Naive thymus-derived CD8-positive, alpha-beta T cell (primary cell): ENCODE measurements at places on chromosomes 3 and 15.

DNA sequence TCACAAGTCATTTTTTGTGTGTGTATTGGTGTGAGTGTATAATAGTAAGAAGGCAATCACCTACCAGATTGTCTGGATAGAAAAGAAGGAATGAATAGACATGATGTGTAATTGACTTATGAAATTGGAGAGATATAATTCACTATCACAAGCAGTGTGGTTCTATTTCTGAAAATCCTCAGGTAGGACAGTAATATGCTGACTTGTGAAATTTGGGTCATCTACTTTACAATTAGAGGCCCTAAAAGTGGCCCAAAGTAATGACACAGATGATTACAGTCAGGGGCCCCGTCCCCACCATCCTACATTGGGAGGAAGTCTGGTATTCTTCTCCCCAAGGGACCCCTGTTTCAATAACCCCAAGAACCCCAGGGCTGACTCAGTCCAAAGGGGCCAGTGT is 73.6 kb upstream of the SELENOK start:
- H3K27ac ChIP-seq, result no peak overlapping the region
- DNase-seq, result no peak
- peaks cover 12% of the 10 kb centered on the region for H3K27me3 ChIP-seq
- H3K4me3 ChIP-seq, result no peak overlapping the region
- H3K4me1 ChIP-seq, result no peaks in the 10 kb centered on the region

DNA sequence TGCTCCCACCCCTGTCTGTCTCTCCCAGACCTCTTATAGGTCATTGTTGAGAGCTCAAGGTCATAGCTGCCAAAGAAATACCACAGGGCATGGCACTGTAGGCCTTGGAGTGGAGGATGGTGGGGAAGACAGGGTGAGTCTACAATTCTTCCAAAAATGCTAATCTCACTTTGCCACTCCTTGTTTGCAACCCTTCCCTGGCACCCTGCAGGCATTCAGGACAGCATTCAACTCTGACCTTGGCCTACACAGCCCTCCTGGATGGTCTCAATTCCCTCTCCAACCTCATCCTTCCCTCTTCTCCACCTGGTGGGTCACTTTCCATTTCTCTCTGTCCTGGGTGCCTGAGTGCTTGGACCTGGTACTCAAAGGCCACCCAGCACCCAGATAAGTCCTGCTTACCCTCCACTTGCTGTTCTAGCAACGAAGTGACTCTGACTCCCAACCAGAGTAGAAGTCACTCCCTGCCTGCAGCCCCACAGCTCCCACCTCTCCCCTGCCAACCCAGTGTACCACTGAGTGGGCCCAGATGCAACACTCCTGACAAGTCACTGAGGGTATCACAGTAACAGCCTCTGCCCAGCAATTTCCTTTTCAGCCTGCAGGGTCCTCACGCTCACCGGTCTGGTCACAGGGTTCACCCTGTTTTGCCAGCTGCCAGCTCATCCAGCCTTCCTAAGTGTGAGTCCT is 36.6 kb downstream of the AMOTL2 start:
- H3K27me3 ChIP-seq, result no peaks in the 10 kb centered on the region
- no peak for DNase-seq
- no peak overlapping the region for H3K4me3 ChIP-seq
- H3K36me3 ChIP-seq, result no peaks in the 10 kb centered on the region
- H3K4me1 ChIP-seq, result no peaks in the 10 kb centered on the region

GRCh38 chr3:54206874-54207273 is 84.5 kb downstream of the CACNA2D3 start:
- H3K27me3 ChIP-seq, result peaks cover 3% of the 10 kb centered on the region
- no peak overlapping the region for H3K27ac ChIP-seq
- no peaks in the 10 kb centered on the region for H3K4me1 ChIP-seq

DNA sequence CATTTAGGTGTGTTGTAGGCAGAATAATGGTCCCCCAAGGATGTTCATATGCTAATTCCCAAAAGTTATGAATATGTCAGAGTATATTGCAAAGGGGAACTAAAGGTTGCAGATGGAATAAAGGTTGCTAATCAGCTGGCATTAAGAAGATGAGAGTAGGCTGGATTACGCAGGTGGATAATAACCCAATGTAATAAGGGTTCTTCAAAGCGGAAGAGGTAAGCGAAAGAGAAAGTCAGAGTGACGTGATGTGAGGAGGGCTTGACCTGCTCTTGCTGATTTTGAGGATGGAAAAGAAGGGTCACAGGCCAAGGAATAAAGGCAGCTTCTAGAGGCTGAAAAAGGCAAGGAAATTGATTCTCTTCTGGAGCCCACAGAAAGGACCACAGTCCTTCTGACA is 104.0 kb downstream of the STRIT1 start:
- H3K4me1 ChIP-seq, result peaks cover 4% of the 10 kb centered on the region
- no peak overlapping the region for H3K27ac ChIP-seq
- H3K4me3 ChIP-seq, result no peak overlapping the region
- H3K36me3 ChIP-seq, result no peaks in the 10 kb centered on the region
- DNase-seq, result no peak
- H3K27me3 ChIP-seq, result no peaks in the 10 kb centered on the region

DNA sequence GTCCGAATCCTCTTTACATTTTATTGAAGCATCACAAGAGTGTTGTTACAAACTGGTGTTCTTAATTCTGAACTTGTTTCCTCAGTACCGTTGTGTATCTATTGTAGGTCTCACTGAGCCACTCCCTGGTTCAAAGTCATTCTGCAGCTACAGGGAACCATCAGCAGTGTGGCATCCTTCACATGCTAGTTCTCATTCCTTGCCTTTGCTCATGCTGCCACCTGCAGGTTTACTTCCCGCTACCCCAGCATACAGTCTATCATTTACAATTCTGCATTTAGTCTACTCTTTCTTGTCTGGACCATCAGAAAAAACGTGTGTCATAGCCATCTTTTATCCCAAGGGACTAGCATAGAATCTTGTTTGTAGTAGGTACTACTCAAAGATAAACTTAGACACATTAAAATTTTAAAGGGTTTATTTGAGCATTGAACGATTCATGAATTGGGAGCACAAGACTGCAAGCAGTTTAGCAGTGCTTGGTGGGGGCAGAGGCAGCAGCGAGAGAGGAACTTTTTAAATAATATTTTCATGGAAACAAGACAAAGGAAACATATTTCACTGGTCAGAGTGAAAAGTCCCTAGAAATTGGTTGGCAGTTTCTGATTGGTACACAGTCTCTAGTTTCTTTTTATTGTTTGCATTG is 402.1 kb downstream of the CADM2 start:
- no peak for DNase-seq
- H3K27me3 ChIP-seq, result no peaks in the 10 kb centered on the region
- no peak overlapping the region for H3K4me3 ChIP-seq
- no peaks in the 10 kb centered on the region for H3K4me1 ChIP-seq
- no peaks in the 10 kb centered on the region for H3K36me3 ChIP-seq

DNA sequence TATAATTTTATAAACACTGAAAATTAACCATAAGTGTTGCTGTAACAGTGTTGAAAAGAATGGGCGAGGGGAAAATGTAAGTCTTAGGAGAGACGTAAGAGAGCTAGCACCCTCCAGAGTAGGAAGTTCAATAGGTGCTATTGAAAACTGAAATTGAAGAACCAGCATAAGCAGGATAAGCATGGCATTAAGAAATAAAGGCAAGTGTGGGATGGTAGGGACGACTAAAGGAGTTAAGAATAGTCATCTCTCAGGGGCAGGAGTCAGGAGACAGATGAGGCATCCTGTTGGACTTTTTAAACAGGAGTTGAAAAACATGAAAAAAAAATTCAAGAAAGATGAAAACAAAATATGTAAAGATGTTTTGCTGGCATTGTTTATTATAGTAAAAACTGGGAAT is 43.5 kb downstream of the ABHD2 start:
- H3K27ac ChIP-seq, result peak overlapping the region; percentile 88
- H3K4me3 ChIP-seq, result no peak overlapping the region
- no peaks in the 10 kb centered on the region for H3K27me3 ChIP-seq
- H3K4me1 ChIP-seq, result peaks cover 16% of the 10 kb centered on the region

- no peak overlapping the region for H3K4me3 ChIP-seq
- no peaks in the 10 kb centered on the region for H3K27me3 ChIP-seq
- no peak for DNase-seq
- H3K27ac ChIP-seq, result no peak overlapping the region
- peaks cover 29% of the 10 kb centered on the region for H3K36me3 ChIP-seq
- H3K4me1 ChIP-seq, result peaks cover 9% of the 10 kb centered on the region
Observed at GRCh38 chr3:123154020-123154985, 47.4 kb upstream of the SEC22A start.

GRCh38 chr3:113695431-113695785 is 1.0 kb downstream of the USF3 start:
- H3K4me1 ChIP-seq, result peaks cover 31% of the 10 kb centered on the region
- no peaks in the 10 kb centered on the region for H3K27me3 ChIP-seq
- peak overlapping the region; percentile 99 for H3K27ac ChIP-seq
- peak overlapping the region; percentile 100 for H3K4me3 ChIP-seq

DNA sequence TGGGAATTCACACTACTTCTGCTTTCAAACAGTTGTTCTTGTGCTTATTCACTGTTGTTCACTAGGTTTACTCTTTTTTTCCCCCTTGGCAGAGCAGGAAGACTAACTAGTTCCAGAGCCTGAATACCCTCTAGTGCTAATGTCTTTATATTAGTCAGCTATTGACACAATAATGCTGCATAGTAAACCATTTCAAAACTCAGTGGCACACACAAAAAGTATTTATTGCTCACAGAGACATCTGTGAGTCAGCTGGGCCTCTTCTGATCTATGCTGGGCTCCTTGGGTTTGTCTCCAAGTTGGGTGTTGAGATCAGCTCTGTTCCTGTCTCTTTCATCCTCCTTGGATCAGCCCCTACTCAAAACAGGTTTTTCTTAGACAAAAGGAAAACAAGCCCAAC is 51.1 kb downstream of the RSRC1 start:
- peaks cover 46% of the 10 kb centered on the region for H3K36me3 ChIP-seq
- DNase-seq, result no peak
- no peak overlapping the region for H3K4me3 ChIP-seq
- peaks cover 7% of the 10 kb centered on the region for H3K4me1 ChIP-seq
- no peaks in the 10 kb centered on the region for H3K27me3 ChIP-seq

GRCh38 chr3:9715764-9716437 is 12.3 kb downstream of the CPNE9 start:
- H3K4me1 ChIP-seq, result peaks cover 14% of the 10 kb centered on the region
- no peaks in the 10 kb centered on the region for H3K27me3 ChIP-seq
- H3K36me3 ChIP-seq, result no peaks in the 10 kb centered on the region
- H3K4me3 ChIP-seq, result no peak overlapping the region
- no peak overlapping the region for H3K27ac ChIP-seq

DNA sequence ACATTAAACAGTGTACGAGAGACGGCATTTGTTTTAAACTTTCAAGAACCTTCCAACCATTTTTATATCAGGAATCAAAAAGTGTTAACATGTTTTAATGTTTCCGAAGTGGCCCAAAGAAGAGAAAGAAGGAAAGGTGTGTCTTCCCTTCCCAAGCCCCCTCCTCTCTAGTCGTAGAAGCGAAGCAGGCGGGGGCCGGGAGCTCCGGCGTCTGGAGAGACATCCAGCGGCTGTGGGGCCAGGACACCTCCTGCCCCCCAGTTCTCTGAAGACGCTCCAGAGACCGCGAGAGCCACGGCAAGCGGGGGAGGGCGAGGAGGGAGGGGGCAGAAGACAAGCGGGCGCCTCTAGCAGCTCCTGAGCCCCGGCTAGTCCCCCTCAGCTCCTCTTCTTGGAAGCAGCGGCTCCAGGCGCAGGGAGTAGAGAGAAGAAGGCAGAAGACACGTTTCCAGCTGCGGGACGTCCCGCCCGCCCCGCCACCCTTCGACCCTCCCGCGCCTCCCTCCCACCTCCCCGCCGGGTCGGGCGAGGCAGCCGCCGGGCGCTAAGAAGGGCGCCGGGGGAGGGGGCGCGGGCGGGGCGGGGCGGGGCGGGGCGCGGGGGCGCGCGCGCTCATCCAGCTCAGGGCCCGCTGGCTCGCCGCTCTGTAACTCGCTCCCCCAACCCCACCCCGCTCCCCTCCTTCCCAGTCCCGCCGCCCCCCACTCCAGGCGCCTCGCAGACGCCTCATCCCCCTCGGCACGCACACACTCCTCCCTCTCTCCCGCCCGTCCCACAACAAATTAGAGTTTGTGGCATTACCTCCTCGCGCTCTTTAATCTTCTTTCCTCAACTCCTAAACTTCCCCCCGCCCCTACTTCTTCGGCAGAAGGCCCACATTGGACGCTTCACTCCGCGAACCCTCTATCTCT is at the start of gene ZBTB20:
ZBTB20 (minus strand) TSS at position 871 of the 911 bp plus-strand sequence.
- peak within 1 kb of the TSS; percentile 100 for H3K27ac ChIP-seq
- H3K4me1 ChIP-seq, result peaks cover 35% of the 10 kb centered on the region
- peak within 1 kb of the TSS; percentile 99 for H3K4me3 ChIP-seq

- no peak for DNase-seq
- peaks cover 19% of the 10 kb centered on the region for H3K27me3 ChIP-seq
- H3K4me1 ChIP-seq, result no peaks in the 10 kb centered on the region
- H3K4me3 ChIP-seq, result no peak within 1 kb of the TSS
- H3K36me3 ChIP-seq, result no peaks in the 10 kb centered on the region
Observed at GRCh38 chr3:186665625-186666188, at the start of gene HRG. Gene HRG, plus strand, starts transcription at chr3:186666014. Its CDS starts 18 bp downstream, at chr3:186666032.

DNA sequence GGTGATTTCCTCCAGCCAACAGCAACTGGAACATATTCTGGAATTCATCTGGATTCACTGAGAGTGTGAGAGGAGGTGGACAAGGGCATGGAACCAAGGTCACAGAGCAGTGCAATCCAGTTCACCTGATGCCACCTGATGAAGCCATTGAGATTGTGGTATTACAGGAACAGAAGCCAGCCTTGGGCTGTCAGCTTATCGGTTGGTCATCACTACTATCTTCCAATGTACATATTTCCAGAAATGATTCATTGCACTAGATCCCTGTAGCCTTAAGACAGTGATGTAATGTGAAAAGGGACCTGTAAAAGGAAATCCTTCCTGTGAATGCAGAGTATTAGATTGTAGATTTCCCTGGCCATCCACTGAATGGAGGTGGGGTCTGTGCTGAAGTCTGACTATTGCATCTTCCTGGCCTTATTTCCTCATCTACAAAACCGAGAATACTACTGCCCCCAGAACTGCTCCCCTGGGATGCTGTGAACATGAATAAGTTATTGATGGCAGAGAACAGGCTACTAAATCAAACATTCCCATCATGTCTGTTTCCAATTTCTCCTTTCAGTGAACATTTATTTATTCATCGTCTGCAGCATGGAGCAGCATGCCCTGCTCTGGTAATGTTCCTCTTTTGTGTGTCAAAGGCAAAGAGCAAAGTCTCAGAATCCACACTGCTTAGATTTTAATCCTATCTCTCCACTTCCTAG is 47.4 kb upstream of the TPM1 start:
- no peak overlapping the region for H3K27ac ChIP-seq
- no peaks in the 10 kb centered on the region for H3K4me1 ChIP-seq
- no peaks in the 10 kb centered on the region for H3K36me3 ChIP-seq
- H3K4me3 ChIP-seq, result no peak overlapping the region
- DNase-seq, result no peak

- no peak overlapping the region for H3K27ac ChIP-seq
- peaks cover 15% of the 10 kb centered on the region for H3K27me3 ChIP-seq
- DNase-seq, result no peak
Observed at GRCh38 chr3:64031540-64032508, 8.5 kb upstream of the PSMD6 start.

- H3K4me1 ChIP-seq, result peaks cover 28% of the 10 kb centered on the region
- no peaks in the 10 kb centered on the region for H3K27me3 ChIP-seq
- peak overlapping the region; percentile 92 for H3K27ac ChIP-seq
- no peaks in the 10 kb centered on the region for H3K36me3 ChIP-seq
- peak overlapping the region; percentile 43 for H3K4me3 ChIP-seq
- DNase-seq, result no peak
Observed at GRCh38 chr15:90305932-90306331, 40.5 kb downstream of the NGRN start.

- H3K4me1 ChIP-seq, result peaks cover 15% of the 10 kb centered on the region
- H3K36me3 ChIP-seq, result no peaks in the 10 kb centered on the region
- H3K4me3 ChIP-seq, result no peak overlapping the region
- H3K27me3 ChIP-seq, result peaks cover 72% of the 10 kb centered on the region
- DNase-seq, result no peak
Observed at GRCh38 chr3:98734735-98735134, 28.4 kb upstream of the ST3GAL6 start.

GRCh38 chr3:52077925-52078324 is 21.6 kb upstream of the DUSP7 start:
- H3K4me1 ChIP-seq, result no peaks in the 10 kb centered on the region
- no peaks in the 10 kb centered on the region for H3K27me3 ChIP-seq
- no peak overlapping the region for H3K27ac ChIP-seq
- DNase-seq, result no peak
- H3K4me3 ChIP-seq, result no peak overlapping the region
